ENCODE measurements at places on chromosomes 2 and 18. TPM values are rescaled to one million over a fixed set of nuclear protein-coding genes. Genes with fewer than 3 reads are reported as not detected.

The ECEL1 gene
- total RNA-seq: not detected

The NCKAP5 gene
- total RNA-seq: not detected

The UBE2F gene
- total RNA-seq: 70.2 TPM

The REG3A gene
- total RNA-seq: not detected

The ZNF513 gene
- 13.3 TPM for total RNA-seq

The POTEI gene
- not detected for total RNA-seq

The TFPI gene
- total RNA-seq: not detected

The CD207 gene
- not detected for total RNA-seq

The GAREM2 gene
- 2.8 TPM for total RNA-seq

The STAT4 gene
- 157 TPM for total RNA-seq

The MARCHF4 gene
- not detected for total RNA-seq

The SERPINB10 gene
- total RNA-seq: not detected

The REG1A gene
- total RNA-seq: not detected

The TNFAIP6 gene
- not detected for total RNA-seq

The REG3G gene
- total RNA-seq: not detected
